Hair follicle dermal papilla cell (primary cell): ENCODE measurements at places on chromosomes 7 and 10. TPM values are rescaled to one million over a fixed set of nuclear protein-coding genes. Genes with fewer than 3 reads are reported as not detected.

Gene CDNF
- 0.24 and 1.9 TPM in 2 replicates for total RNA-seq

Gene PTPRN2
- 0.24 and 0.32 TPM in 2 replicates for total RNA-seq

Gene HDAC9
- 13.0 and 16.4 TPM in 2 replicates for total RNA-seq

Gene SH3PXD2A
- 58.3 and 83.9 TPM in 2 replicates for total RNA-seq

Gene EBF3
- 0.97 and 2.7 TPM in 2 replicates for total RNA-seq

Gene TMEM213
- total RNA-seq = not detected in 2 replicates

Gene NCF1
- total RNA-seq = not detected in 2 replicates

Gene RPP30
- 25.5 and 29.0 TPM in 2 replicates for total RNA-seq
